Stimulated activated CD8-positive, alpha-beta memory T cell treated with anti-CD3 and anti-CD28 coated beads, Interleukin-2, amount 100 ng/mL, for 1 hour (primary cell): ENCODE measurements at places on chromosomes 7 and 10.

DNA sequence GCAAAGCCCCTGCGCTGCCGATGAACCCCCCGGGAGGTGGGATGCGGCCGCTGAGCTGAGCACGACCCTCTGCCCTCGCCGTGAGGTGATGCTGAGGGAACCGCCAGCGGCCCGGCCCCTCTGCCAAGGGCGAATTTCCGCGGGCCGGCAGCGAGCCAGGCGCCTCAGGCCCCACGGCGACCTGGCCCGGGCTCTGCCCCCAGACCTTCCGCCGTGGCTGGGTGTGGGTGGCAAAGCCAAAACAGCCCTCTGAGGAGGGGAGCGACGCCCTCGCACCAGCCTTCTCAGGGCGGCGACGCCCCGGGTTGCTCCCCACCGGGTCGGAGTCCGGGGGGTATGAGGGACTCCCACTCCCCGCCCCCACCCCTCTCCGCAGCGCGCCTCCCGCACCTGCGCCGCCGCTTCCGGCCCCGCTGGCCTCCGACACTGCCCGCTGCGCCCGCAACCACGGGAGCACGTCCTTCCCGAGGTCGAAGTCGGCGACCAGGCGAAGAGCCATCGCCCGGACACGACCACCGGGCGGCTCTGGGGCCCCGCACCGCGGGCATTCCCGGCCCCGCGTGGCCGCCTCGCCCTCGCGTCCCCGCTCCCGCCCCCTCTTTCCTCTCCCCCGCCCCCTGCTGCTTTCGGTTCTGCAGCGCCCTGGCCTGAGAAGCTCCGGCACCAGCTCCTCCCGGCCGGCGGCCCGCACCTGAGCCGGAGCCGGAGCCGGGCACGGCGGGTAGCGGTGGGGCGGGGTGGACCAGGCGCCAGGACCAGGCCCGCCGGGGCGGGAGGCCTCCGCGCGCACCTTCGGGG, at the start of gene GSAP:
Gene GSAP, minus strand, starts transcription at position 527 of the 798 bp plus-strand sequence. Its CDS starts 28 bp downstream, at position 499.
- DNase-seq = no peak

GRCh38 chr10:88120599-88121333, 257.3 kb downstream of the PTEN start:
- no peak for DNase-seq

DNA sequence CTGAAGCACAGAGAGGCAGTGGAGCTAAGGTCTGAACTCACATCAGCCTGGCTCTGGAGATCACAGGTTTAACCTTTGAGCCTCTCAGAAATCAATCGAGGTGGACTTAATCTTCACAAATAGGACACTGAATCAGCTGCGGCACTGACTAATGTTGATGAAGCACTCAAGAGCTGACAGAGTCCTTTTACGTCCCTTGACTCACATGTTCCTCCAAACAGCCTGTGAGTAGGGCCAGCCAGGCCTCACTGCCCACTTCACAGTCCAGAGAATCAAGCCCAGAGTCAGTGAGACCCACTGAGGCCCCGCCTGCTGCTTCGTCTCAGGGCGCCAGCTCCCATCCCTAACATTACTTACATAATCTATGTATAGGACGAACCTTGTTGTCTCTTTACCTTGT, 63.1 kb downstream of the TNS3 start:
- no peak for DNase-seq

- DNase-seq = no peak
Measured at GRCh38 chr7:99465421-99465768, 572 bp downstream of the ATP5MF start.

GRCh38 chr7:37198906-37199485, 249.7 kb downstream of the ELMO1 start:
- DNase-seq = peak; percentile 62

DNA sequence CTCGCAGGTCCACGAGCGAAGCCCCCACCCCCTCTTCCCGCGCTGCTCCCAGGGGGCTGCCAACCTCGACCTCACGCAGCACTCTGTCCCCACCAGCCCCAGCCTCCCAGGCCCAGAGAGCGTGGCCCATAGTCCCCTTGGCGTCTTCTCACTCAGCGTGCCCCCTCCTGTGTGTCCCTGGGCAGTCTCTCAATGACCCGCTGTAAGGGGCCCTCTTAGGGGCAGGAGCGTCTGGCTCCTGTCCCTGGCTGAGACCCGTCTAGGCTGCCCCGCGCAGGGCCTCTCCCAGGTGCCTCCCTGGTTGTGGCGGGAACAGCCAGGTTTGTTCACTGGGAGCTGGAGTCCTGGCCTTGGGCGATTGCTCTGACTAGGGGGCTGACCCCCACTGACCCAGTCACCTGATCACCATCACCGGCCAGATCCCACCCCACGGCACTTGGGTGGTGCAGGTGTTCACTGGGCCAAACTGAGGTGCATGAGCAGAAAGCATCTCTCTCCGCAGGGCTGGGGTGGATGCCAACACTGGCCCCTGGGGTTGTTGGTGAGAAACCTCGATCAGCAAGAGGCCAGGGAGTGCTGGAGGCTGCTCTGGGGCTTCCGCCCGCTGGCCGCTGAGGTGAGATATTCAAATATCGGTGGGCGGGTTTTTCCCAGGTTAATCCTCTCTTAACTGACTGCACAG, 12.6 kb upstream of the WDFY4 start:
- no peak for DNase-seq

DNA sequence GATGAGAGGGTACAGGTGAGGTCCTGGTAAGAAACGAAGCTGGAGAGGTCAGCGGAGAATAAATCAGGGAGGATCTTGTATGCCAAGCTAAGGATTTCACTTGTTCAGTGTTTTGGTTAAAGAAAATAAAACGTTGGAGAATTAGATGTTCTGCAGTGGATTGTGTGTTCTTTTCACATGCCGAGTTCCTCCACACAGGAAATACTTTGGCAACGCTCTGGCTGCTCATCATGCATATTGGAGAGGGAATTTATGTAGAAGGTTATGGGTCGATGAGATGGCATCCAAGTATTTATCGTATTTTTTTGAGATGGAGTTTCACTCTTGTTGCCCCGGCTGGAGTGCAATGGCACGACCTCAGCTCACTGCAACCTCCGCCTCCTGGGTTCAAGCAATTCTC, 11.0 kb downstream of the RPS24 start:
- no peak for DNase-seq

DNA sequence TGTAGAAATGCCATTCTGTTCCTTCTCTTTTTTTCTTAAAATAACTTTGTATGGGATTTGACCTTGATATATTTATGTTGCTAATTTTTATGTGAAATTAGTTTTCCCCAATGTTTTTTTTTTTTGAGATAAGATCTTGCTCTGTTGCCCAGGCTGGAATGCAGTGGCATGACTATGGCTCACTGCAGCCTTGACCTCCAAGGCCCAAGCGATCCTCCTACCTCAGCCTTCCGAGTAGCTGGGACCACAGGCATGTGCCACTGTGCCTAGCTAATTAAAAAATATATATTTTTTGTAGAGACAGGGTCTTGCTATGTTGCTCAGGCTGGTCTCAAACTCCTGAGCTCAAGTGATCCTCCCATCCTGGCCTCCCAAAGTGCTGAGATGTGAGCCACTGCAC, 16.0 kb downstream of the VPS26A start:
- no peak for DNase-seq

DNA sequence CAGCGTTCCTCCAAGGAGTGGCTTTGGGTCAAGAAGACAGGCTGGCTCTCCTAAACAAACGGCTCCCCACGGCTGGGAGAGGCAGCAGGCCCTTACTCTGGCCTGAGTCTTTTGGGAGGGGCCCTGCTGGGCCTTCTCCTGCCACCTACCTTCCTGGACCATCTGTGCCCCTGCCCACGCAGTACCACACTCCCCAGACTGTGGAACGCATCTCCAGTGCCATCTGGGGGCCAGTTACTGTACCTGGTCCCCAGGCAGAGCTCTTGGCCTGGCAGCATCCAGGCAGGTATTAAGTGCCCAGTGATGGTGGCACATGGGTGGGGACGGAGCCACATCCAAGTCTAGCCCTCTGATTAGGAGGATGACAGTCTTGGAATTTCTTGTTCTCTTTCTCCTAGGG, 14.4 kb downstream of the ALKBH4 start:
- DNase-seq = no peak

DNA sequence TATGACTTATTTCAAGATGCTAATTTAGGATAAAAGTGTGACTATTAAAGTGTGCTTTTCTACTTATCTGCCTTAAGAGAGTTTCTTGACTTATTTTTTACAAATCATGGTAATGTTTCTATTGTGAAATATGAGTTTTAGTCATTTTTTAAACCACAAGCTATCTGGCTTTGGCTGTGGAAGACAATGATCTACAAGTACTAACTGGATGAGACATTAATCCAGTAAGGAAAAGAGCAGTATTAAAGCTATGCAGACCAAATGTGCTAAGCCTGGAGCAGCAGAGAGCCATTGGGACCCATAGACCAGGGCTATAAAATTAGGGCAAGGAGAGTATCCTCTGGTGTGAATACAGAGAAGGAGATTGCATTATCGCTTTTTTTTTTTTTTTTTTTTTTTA, 92.4 kb downstream of the SEMA3A start:
- no peak for DNase-seq

GRCh38 chr10:124122211-124122610, 28.8 kb upstream of the CHST15 start:
- no peak for DNase-seq

- no peak for DNase-seq
Measured at GRCh38 chr10:11483201-11484148, 128.0 kb downstream of the USP6NL start.

DNA sequence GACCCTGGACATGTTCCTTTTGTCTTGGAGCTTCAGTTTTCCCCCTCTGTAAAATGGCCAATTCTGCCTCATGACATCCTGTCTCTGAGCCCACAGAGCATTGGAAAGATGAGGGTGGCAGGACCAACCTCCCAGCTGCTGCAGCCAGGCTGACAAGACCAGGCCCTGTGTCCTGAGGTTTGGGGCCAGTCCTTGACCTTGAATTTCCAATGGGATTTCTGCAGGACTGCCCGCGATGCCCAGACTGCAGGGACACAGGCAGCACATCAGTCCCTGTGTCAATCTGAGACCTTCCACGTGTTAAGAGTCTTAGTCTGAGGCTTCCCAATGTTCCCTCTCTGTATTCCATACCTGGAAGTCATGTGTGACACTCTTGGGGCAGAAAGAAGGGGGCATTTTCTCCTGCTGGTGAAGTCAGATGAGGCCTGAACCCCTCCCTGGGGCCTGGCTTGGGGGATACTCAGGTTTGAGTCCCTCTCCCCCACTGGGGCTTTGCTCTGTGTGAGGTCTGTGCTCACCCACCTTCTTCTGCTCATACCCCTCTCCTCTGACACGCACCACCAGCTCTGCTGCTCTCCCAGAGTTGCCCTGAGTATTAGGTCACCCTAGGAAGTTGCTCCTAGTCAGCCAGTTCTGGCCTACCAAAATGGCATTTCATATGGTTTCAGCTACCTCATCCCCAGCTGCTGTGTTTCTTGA, 79.2 kb downstream of the ADCY1 start:
- DNase-seq = no peak

- DNase-seq = no peak
Measured at GRCh38 chr7:128022631-128023532, 8.4 kb downstream of the LRRC4 start.

GRCh38 chr7:27210441-27211083, 10.7 kb upstream of the HOXA13 start:
- no peak for DNase-seq

DNA sequence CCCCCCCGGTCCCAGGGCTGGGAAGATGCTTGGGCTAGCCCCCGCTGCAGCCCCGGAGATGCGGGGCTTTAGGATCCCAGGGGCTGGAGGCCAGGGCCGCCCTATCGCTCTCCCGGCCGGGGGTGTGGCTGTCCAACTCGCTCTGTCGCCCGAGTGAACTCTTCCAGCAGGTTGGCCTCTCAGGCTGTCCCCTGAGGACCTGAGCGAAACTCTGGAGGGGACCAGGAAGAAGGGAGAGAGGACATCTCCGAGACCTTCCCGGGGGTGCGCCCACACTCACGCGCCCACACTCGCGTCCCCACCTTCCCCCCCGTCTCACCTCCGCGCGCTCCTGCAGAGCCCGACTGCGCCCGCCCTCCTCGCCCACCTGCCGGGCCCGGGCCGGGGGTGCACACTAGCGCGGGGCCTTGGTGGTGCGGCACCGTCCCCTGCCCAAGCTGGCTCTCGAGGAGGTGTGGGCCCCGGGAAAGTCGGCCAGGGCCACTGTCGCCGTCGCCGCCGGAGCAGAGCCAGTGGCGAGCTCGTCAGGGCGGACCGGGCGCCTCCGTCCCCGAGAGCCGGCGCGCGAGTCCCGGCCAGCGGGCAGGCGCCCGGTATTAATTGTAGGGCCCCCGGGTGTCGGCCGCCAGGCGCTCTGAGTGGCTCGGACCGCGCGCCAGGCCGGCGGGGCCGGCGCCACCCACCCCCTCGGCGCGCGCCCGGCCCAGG, 101.7 kb upstream of the SVIL start:
- DNase-seq = no peak

GRCh38 chr7:104960741-104961448, 53.1 kb upstream of the KMT2E start:
- no peak for DNase-seq

DNA sequence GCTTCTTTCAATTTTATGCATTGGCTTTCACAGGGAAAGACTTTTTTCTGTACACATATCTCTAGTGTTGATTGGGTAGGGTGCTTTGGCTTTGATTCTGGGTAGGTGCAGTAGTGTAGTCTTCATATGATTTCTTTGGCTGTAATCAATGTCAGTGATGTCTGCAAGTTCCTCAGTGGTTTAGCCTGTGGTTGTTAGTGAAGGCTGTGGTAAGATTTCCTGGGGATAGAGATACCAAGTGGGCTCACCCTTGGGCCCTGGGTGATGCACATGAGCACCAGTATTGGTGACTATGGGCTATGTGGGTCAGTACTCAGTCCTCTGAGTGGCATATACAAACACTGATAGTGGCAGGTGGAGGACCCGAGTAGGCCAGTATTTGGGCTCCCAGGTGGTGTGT, 13.0 kb downstream of the GIMAP8 start:
- no peak for DNase-seq

- DNase-seq = no peak
Measured at GRCh38 chr7:147916573-147916972, 674.0 kb upstream of the C7orf33 start.

- DNase-seq = no peak
Measured at GRCh38 chr10:73888514-73888913, 14.2 kb upstream of the CAMK2G start.

DNA sequence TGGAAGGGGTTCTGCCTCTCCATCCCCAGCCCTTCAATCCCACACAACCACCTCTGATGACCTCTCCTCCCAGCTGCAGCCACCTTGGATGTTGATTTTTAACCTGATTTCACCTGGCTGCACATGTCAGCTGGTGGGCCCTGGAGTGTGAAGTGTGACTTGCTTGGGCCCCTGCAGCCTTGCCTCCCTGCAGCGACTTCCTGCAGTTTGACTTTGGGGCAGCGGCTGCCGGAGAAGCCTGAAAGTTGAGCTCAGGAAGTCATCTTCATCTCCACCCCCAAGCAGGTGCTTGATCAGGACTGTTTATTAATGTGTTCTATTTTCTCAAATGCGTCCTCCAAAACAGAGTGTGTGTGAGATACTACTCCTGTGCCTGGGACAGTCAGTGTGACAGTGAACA, 675.2 kb upstream of the GALNT17 start:
- DNase-seq = no peak

DNA sequence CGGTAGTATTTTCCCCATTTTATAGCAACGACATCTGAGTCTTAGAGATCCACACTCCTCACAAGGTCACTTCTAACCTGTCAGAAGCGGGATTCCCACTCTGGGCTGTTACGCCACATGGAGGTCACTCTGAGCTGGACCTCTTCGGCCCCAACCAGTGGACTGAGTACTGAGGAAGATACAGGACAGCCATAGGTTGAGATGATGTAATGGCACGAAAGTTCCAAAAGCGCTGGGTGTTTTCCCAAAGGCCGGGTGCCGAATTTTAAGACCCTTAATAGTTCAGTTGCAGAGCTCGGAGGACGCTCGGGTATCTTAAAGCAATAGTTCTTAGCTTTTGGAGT, 699 bp downstream of the GHITM start:
- no peak for DNase-seq
